ENCODE measurements at places on chromosomes 7 and 10. TPM values are rescaled to one million over a fixed set of nuclear protein-coding genes. Genes with fewer than 3 reads are reported as not detected.

GRCh38 chr7:70241536-70242175 is 643.4 kb downstream of the AUTS2 start:
- H3K27ac ChIP-seq: no peak overlapping the region

DNA sequence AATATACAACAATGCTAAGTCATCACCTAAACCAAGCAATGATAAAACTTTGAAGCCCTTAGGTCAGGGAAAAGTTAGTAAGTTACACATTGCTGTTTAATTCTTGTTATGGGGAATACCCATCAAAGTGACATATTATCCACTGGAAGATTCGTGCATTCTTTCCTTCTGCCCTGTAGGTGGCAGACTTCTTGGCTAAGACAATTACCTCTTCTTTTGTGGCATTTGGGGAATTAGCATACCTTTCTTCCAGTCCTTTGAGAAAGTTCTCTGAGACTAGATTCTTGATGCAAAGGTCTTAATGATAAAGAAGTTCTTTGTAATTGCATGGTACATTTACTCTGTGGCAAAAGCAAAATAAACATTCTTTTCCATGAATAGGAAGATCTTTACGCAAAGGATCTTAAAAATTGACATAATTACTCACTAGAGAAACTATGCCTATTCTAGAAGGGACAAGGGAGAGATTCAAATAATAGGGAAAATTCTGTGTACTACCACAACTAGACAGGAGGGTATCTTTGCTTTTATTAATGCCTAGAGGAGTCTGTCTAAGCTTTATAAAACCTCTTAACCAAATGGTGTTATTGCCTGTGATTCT is 395.9 kb downstream of the GRM8 start:
- H3K27ac ChIP-seq: no peak overlapping the region
- no peak overlapping the region for H3K4me3 ChIP-seq
- no peaks in the 10 kb centered on the region for H3K4me1 ChIP-seq
- no peak for DNase-seq

DNA sequence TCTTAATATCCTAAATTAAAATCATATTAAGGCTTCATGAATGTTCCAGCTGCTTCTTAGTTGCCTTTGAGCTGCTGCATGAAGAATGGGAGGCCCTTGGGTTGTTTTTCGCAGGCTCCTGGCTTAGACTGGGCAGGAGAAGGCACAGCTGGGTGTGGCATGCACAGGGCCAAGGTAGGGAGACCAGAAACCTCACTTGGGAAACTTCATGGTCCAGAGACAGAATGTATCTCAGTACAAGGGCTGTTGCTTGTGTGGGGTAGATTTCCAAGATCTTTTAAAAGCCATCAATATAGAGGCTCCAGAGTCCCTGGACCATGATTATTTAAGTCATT is 49.9 kb downstream of the BUB3 start:
- H3K4me3 ChIP-seq: no peak overlapping the region
- DNase-seq: no peak
- H3K27me3 ChIP-seq: no peaks in the 10 kb centered on the region
- H3K36me3 ChIP-seq: no peaks in the 10 kb centered on the region
- no peak overlapping the region for H3K27ac ChIP-seq

- H3K27me3 ChIP-seq: no peaks in the 10 kb centered on the region
- H3K4me3 ChIP-seq: no peak overlapping the region
- DNase-seq: no peak
- no peaks in the 10 kb centered on the region for H3K4me1 ChIP-seq
- no peak overlapping the region for H3K27ac ChIP-seq
- no peaks in the 10 kb centered on the region for H3K36me3 ChIP-seq
Observed at GRCh38 chr10:76117949-76118348, 686.5 kb downstream of the LRMDA start.

- no peaks in the 10 kb centered on the region for H3K27me3 ChIP-seq
- H3K4me1 ChIP-seq: no peaks in the 10 kb centered on the region
- H3K4me3 ChIP-seq: no peak overlapping the region
- no peak overlapping the region for H3K27ac ChIP-seq
- no peak for DNase-seq
Observed at GRCh38 chr7:105682341-105683060, 101.2 kb upstream of the EFCAB10 start.

- H3K27ac ChIP-seq: no peak overlapping the region
- no peak for DNase-seq
- no peaks in the 10 kb centered on the region for H3K27me3 ChIP-seq
Observed at GRCh38 chr10:104678658-104679057, 37.6 kb downstream of the SORCS3 start.

DNA sequence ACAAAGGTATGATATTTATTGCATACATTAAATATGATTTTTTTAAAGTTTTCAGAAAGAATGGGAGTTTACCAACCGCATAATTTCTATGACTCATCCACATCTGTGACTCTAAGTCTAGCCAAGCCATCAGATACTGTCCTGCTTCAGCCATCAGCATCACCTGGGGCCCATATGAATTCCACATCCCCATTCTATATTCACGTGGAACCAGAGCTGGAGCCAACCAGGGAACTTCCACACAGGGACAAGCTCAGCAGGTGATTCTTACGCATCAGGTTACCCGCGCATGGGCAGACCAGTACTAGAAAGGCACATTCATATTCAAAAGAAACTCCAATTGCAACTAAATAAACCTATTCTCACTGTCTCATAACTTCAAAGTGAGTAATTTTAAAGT is 817.7 kb upstream of the IGFBP3 start:
- DNase-seq: no peak
- no peaks in the 10 kb centered on the region for H3K4me1 ChIP-seq
- H3K27ac ChIP-seq: no peak overlapping the region
- H3K4me3 ChIP-seq: no peak overlapping the region
- H3K36me3 ChIP-seq: no peaks in the 10 kb centered on the region

DNA sequence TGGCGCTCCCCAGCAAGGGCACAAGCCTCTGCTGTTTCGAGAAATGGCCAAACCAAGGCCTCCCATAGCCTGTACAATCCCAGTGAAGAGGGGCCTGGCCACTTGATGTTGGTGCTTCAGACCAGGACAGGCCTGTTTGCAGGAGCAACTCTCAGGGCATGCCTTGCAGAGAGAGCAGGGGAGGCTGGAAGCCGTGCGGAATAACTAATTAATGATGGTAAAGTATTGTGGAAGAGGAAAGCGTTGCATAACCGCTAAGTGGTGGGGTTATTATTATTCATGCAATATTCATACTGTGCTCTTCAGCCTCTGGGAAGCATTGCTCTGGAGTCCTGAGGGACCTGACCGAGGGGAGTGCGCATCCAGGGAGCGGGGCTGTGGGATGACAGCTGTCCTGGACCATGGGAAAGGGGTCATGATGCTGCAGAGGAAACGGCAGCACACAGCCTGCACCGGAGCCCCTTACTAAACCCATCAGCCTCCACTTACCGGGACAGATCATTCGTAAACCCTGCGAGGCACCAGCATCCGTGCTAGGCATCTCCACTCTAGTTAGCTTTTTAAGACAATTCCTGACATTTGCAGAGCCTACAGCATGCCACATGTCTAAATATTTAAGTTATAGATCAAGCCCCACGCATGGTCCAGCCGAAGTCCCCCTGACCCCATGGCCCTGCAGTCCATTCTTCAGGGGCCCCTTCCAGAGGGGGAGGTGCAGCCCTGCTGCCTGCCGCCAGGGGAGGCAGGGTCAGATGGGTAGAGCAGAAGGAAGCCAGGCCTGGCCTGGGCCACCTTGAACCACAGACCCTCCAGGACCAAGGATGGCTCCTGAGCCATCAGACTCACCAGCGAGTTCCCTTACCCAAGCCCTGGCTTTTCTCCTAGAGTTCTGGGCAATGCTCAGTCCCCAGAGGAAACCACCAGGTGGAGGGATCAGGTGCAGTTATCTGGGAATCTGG is 11.6 kb downstream of the TMEM273 start:
- no peaks in the 10 kb centered on the region for H3K4me1 ChIP-seq
- no peak overlapping the region for H3K4me3 ChIP-seq
- no peak for DNase-seq
- H3K27me3 ChIP-seq: no peaks in the 10 kb centered on the region
- no peak overlapping the region for H3K27ac ChIP-seq
- no peaks in the 10 kb centered on the region for H3K36me3 ChIP-seq

- no peaks in the 10 kb centered on the region for H3K4me1 ChIP-seq
- no peaks in the 10 kb centered on the region for H3K36me3 ChIP-seq
- no peak overlapping the region for H3K4me3 ChIP-seq
- H3K27me3 ChIP-seq: no peaks in the 10 kb centered on the region
Observed at GRCh38 chr7:66138994-66139752, 24.5 kb downstream of the CRCP start.

DNA sequence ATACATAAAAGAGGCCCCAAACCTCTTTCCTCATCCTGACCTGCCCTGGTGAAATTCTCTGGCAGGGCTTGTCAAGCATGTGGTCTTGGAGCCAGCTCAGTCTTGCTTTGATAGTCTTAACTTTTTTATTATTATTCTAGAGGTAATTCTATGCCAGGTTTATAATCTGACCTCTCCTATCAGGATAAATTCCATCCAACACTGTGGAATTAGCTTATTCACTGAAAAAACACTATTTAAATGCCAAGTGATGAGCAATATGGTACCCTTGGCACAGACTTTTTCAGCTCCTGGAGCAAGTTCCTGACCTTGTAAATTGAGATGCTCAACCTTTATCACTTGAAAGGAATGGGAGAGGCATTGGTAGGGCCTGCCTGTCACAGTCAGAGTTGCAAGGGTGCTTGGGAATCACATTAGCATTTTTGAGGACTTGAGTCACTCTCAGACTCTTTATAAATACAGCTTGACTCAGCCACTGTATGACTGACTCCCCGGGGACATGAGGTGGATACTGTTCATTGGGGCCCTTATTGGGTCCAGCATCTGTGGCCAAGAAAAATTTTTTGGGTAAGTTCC is at the start of gene CPA4:
Gene CPA4, plus strand, starts transcription at position 480 of the 576 bp plus-strand sequence. Its CDS starts 20 bp downstream, at position 500.
- peak; percentile 82 for DNase-seq
- H3K27ac ChIP-seq: peak within 1 kb of the TSS; percentile 93
- H3K27me3 ChIP-seq: no peaks in the 10 kb centered on the region

- no peaks in the 10 kb centered on the region for H3K36me3 ChIP-seq
- no peaks in the 10 kb centered on the region for H3K27me3 ChIP-seq
- H3K4me1 ChIP-seq: peaks cover 7% of the 10 kb centered on the region
- no peak overlapping the region for H3K4me3 ChIP-seq
Observed at GRCh38 chr10:71766717-71767419, 6.5 kb downstream of the VSIR start.

DNA sequence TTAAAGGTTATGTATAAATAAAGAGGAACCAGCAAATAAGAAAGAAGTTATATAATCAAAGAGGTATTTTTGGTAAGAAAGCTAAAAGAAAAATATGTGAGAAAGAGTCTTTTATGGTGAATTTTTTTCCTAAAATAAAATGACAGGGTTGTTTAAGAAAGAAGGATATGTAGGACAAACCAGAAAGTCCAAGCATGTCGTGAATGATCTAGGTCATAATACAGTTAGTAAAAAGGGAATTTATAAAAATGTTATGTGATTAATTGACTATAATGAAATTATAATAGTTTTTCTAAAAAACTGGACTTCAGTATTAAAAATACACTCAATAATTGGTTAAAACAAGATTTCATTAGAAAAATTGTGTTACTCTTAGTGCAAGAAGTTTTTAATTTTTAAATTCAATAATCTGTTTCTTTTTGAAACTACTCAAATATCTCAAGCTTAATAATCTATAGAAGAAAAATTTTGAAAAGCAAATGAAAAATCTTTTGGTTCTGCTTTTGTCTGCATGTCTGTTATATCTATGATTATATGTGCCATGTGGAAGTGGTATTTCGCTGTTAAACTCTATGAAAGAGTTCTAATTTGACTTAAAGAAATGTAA is 23.3 kb downstream of the AVL9 start:
- no peaks in the 10 kb centered on the region for H3K36me3 ChIP-seq
- DNase-seq: no peak
- H3K27ac ChIP-seq: no peak overlapping the region
- no peaks in the 10 kb centered on the region for H3K4me1 ChIP-seq
- H3K27me3 ChIP-seq: no peaks in the 10 kb centered on the region

DNA sequence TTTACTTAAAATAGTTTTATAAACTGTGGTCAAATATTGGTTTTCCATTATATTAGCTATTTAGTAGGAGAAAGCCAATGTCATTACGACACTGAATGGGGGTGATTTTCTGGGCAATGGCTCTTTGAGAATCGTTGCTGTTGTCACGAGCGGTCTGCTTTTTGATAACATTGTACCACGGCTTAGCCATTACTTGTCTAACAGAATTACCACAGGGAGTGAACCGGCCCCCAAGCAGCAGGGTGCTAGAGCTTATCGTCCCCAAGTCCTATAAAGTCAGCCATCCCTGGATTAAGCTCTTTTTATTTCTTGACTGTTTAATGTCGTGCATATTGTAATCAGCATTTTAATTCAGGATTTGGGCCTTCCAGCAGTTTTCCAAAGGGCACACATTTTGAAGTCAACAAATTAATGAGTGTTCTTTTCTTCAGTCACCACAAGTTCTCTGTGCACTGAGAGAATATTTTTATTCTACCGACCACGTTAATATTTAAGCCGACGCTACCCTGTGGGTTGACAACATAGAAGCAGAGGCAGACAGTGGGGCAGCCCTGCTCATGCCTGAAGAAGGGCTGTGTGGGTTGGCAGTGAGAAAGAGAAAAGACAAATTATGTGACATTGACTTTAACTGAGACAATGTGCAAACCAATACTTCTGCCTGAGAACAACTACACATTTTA is 125.8 kb downstream of the ICA1 start:
- no peaks in the 10 kb centered on the region for H3K36me3 ChIP-seq
- DNase-seq: no peak
- H3K4me3 ChIP-seq: no peak overlapping the region
- H3K27me3 ChIP-seq: no peaks in the 10 kb centered on the region
- H3K4me1 ChIP-seq: no peaks in the 10 kb centered on the region
- no peak overlapping the region for H3K27ac ChIP-seq

GRCh38 chr10:119377958-119378736 is 164.4 kb downstream of the RGS10 start:
- no peak overlapping the region for H3K4me3 ChIP-seq
- no peaks in the 10 kb centered on the region for H3K27me3 ChIP-seq
- peaks cover 4% of the 10 kb centered on the region for H3K4me1 ChIP-seq
- H3K27ac ChIP-seq: no peak overlapping the region

- H3K4me1 ChIP-seq: no peaks in the 10 kb centered on the region
- no peak overlapping the region for H3K4me3 ChIP-seq
- no peaks in the 10 kb centered on the region for H3K36me3 ChIP-seq
- peak; percentile 72 for DNase-seq
Observed at GRCh38 chr7:75740846-75741497, 2.2 kb upstream of the HIP1 start.

- H3K27me3 ChIP-seq: no peaks in the 10 kb centered on the region
- H3K27ac ChIP-seq: no peak overlapping the region
- no peak overlapping the region for H3K4me3 ChIP-seq
- no peaks in the 10 kb centered on the region for H3K36me3 ChIP-seq
- no peaks in the 10 kb centered on the region for H3K4me1 ChIP-seq
Observed at GRCh38 chr10:86285136-86285790, 81.3 kb downstream of the GRID1 start.

Gene C10orf143
- 3.2 TPM for total RNA-seq

Gene PTPRE
- total RNA-seq: 46.0 TPM

Gene PRPS1L1
- total RNA-seq: not detected
